Right lobe of liver (tissue), 6 donors: ENCODE measurements at places on chromosomes 4 and X. TPM values are rescaled to one million over a fixed set of nuclear protein-coding genes. Genes with fewer than 3 reads are reported as not detected.

Gene LRAT
- 4.9 TPM for total RNA-seq

Gene COX7B2
- total RNA-seq: not detected

Gene SPANXC
- not detected for total RNA-seq

Gene EDA
- total RNA-seq: 2.2 TPM

Gene PASD1
- not detected for total RNA-seq

Gene GSX2
- not detected for total RNA-seq

Gene CTAG1A
- not detected for total RNA-seq

Gene DDX60
- total RNA-seq: 12.5 TPM

Gene FDCSP
- not detected for total RNA-seq

Gene DIAPH2
- 15.1 TPM for total RNA-seq

Gene PLXNB3
- 1.2 TPM for total RNA-seq

Gene GIMD1
- total RNA-seq: not detected

GRCh38 chr4:145319751-145320150 is 139.4 kb upstream of the OTUD4 start:
- no peak for DNase-seq

DNA sequence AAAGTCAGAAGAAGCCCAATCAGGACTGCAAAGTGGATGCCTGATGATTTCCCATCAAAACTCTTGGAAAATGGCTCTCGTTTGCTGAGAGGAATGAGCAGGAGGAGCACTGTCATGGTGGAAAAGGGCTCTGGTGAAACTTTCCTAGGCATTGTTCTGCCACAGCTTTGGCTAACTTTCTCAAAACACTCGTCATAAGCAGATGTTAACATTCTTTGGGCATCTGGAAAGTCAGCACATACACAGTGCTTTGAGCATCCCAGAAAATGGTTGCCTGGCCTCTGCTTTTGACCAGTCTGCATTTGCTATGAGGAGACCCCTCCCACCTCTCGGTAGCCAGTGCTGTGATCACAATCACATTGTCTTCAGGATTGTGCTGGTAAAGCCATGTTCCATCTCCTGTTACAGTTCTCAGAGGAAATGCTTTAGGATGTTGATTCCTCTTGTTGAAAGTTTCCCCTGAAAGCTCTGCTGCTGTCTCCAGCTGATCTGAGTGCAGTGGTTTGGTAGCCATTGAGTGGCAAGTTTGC is 25.2 kb upstream of the TBC1D14 start:
- DNase-seq: no peak

GRCh38 chr4:140237616-140238350 is 83.8 kb upstream of the MAML3 start:
- peak; percentile 57 for DNase-seq

- DNase-seq: no peak
Observed at GRCh38 chr4:155692361-155692760, 25.7 kb downstream of the GUCY1A1 start.

GRCh38 chr4:152997771-152998487 is 61.8 kb downstream of the FHDC1 start:
- DNase-seq: no peak

DNA sequence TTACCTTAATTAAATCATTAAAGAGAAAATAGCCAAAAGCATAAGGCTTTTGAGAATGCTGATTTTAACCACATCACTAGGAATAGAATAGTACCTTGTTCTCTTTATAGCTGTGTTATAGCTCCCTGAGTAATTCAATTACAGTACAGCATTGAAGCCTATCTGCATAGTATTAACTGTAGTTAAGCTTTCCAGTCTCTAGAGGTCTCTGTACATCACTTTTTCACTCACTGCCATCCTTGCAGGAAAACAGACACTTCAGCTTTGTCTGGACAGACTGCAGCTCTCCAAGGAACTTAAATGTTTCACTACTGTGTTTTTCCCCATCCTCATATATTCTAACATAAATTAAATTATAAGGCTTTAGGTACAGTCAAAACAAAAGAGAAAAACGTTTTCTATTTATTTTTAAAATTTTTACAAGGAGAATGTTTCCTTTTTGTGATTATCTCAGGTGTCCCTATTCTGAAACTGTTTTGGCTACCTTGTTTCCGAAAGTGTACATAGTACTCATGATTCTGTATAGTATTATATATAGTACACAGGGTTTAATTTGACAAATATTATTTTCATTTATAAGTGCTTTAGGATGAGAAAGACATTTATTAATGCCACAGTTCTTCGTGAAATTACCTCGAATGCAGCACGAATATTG is 407.9 kb downstream of the PCDH18 start:
- no peak for DNase-seq

- DNase-seq: no peak
Observed at GRCh38 chr4:153205757-153206156, 1.5 kb downstream of the TRIM2 start.

GRCh38 chr4:174340714-174341113 is 57.0 kb downstream of the CEP44 start:
- no peak for DNase-seq

DNA sequence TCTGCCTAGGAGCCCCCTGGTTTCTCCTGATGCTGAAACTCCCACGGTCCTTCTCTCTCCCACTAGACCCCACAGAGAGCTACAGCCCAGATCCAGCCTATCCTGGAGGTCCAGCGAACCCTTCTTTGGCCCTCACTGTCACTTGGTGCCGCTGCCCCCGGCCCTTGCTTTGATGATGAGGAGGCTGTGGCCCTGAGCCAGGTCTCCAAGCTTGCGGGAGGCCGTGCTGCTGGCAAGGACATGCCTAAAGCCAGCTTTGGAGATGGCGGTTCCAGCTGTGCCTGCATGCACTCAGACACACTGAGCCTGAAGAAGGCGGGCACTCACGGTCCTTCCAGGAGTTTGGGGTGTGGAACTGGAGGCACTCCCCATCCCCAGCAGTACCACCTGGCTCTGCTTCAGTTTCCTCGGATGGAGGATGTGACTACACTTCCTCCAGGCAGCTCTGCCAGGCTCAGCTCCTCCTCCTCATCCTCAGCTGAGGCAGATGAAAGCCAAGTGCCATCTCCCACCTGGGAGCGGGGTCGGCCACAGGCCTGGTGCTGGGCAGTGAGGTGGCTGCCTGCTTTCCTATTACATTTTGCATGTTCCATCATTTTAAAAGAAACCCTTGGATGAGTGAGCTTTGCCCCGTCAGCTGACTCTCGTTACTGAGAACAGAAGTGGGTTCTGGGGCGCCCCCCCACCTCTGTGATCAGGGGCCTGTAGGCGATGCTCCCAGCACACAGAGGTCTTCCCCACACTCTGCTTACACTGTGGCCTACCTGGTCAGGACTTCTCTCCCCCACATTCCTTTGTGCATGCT is 9.0 kb downstream of the TNIP2 start:
- peak; percentile 50 for DNase-seq

- DNase-seq: peak; percentile 69
Observed at GRCh38 chr4:7050481-7051143, 7.4 kb downstream of the TADA2B start.

- no peak for DNase-seq
Observed at GRCh38 chr4:120055795-120056194, 10.9 kb downstream of the MAD2L1 start.

DNA sequence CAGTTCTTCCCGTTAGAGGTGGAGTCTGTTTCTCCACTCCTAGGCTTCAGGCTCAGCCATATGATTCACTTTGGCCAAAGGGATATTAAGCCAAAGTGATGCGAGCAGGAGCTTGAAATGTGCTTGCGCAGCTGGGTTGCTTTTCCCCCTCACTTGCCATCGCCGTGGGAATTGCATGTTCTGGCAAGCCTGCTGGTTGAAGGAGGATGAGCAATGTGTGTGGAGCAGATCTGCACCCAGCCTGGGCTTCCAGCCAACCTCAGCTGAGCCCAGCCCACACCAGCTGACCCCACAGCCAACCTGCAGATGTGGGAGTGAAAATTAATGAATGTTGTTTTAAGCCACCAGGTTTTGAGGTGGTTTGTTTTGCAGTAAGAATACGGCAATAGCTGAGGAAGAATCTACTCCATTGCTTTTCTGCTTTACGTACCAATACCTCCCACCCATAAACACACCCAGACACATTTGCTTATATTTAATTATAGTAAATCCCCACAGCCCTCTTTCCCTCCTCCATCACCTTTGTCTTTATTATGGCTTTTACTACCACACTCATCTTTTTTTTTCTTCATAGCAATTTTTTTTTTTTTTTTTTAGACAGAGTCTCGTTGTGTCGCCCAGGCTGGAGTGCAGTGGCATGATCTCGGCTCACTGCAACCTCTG is 132.8 kb upstream of the FUNDC1 start:
- no peak for DNase-seq

GRCh38 chr4:113619526-113619925 is 142.0 kb downstream of the CAMK2D start:
- DNase-seq: no peak

DNA sequence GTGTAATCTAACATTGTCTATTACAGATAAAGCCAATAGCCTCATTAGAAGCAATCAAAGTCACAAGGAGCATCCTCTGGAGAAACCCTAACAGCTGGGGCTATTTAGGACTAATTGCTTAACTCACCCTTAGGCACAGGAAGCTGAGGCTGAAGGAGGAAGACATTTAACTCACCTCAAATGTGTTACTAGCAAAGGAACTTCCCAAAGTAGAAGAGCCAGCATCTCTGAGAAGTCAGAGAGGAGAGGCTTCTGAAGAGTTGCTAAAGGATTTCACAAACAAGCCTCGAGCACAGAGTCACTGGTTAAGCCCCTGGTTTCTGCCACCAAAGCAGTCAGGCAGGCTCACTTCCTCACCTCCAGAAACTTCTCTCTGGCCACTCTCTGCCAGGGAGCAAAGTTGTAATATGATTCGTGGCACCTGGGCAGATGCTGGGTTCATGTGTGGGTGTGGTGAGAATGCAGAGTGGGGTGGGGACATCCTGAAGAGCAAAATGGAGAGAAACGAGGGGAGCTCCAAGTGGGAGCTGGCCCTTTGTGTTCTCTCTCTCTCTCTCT is 201.3 kb downstream of the HS6ST2 start:
- no peak for DNase-seq

- DNase-seq: no peak
Observed at GRCh38 chr4:184364100-184364921, 110.0 kb downstream of the IRF2 start.

GRCh38 chr4:136281889-136282288 is 1250.4 kb downstream of the PCDH18 start:
- DNase-seq: no peak

DNA sequence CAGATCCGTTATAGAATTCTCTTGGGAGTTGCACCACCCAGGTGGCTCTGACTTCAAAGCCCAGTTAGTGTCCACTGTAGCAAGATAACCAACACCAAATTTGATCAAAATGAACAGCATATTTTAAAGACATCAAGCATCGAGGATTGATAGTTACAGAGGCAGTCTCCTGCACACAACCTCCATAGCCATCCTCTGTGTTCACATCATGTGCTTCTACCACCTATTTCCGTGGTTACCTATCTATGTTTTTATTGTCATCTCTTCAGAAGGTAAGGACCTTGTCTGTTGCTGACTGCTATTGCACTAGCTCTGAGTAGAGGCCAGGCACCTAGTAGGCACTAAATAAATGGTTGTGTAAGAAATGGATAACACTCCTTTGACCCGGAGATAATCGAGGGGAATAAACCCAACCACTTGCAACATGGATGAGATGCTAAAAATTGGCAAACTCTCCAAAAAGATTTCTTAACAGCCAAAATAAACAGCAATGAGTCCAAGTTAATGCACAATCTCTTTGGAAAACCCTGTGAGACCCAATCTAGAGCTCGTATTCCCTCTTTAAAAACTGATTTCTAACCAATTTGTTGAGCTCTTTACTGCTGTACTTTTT is 14.7 kb upstream of the C1QTNF7 start:
- no peak for DNase-seq

DNA sequence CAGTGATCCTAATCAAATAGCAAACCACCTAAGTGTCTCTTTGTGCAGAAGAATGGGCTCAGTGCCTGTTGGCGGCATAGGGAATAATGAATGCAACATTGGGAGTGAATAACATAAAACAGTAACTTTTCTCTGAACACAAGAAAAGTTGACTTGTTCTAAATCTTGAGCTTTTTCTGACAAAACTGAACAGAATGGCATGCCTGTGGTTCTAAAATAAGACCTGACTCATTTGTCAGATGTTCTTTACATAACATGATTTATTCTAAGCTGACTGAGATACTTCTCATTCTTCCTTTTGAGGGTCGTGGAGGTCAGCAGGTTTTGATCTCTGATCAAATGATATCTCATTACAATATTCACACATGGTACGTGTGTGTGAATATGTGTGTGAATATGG is 165.4 kb upstream of the WDR1 start:
- no peak for DNase-seq

DNA sequence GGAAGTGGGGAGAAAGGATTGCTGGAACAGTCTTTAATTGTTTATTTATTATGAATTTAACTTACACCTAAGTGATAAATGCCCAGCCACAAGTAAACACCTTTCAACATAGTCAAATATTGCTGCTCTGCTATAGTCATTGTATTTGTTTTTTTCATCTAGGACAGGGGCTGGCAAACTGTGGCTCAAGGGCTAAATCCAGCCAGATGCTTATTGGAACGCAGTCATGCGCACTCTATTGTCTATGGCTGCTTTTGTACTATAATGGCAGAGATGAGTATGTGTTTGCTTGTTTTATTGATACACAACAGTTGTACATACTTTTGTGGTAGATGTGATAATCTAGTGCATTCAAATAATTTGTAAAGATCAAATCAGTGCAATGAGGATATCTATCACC is 95.3 kb downstream of the ZAR1 start:
- DNase-seq: no peak

DNA sequence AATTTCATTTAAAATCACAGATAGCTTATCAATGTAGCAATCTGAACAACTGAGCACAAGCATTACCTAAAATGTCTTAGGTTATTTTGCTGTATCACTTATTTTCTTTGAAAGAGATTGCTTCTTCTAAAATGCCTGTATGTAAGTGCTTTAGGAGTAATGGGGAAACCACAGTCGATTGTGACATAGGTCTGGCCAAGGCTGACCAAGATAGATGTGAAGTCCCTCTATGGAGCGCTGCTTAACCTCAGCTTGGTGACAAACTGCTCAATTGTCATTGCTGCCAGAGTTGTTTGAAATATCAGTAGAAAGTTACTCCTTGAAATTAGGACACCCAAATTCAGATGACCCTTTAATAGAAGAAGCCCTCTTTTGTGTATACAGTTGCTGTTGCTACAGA is 401.9 kb upstream of the NDST4 start:
- DNase-seq: no peak

GRCh38 chr4:6885953-6886557 is 23.6 kb upstream of the TBC1D14 start:
- peak; percentile 87 for DNase-seq

GRCh38 chr4:5746829-5747737 is 36.1 kb downstream of the EVC start:
- no peak for DNase-seq
